ENCODE measurements at places on chromosomes 2 and 18.

DNA sequence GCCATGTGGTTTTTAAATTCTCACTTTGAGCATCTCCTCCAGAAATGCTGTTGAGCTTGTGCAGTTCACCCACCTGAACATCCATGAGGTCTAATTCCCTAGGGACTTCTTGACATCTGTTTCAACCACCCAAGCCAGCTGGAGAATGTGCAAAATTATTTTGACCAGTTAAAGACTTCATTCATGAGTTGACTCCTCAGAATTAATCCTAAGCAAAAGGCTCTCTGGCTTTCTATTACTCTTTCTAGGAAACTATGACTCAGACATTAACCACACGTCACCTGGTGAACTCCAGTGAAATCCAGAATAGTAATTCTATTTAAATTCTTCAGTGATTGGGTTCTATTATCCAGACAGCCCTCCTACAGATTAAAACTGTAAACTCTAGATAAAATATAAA, 247.5 kb downstream of the NBAS start:
- no peak for DNase-seq

GRCh38 chr2:41500895-41501294, 546.9 kb upstream of the PKDCC start:
- no peak for DNase-seq

DNA sequence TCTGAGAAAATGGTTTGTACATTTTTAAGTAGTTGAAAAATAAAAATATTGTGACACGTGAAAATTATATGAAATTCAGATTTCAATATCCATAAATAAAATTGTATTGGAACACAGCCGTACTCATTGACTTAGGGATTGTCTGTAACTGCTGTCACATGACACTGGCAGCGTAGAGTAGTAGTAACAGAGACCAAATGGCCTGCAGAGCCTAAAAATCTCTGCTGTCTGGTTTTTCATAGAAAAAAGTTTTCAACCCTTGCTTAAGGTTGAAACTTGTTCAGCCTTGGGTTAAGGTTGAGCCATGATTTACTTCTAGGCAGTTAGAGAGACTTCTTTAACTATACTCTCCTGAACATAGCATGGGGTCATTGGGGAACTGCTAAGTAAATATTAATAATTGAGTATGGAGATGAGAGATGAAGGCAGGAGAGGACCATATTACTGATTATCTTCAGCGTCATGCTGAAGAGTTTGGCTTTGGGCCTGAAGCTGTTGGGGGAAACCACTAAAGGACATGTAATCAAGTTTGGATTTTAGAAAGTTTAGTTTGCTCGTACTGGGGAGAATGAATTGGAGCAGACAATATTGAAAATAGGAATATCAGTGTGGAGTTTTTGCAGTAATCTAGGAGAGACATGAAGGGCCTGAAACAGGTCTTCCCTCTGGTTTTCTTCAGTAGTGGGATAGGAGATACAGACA, 16.2 kb downstream of the EML4 start:
- DNase-seq = no peak

- DNase-seq = no peak
Observed at GRCh38 chr2:126356631-126357030, 299.3 kb upstream of the GYPC start.

GRCh38 chr2:45404807-45405297, 206.2 kb downstream of the SRBD1 start:
- DNase-seq = no peak

DNA sequence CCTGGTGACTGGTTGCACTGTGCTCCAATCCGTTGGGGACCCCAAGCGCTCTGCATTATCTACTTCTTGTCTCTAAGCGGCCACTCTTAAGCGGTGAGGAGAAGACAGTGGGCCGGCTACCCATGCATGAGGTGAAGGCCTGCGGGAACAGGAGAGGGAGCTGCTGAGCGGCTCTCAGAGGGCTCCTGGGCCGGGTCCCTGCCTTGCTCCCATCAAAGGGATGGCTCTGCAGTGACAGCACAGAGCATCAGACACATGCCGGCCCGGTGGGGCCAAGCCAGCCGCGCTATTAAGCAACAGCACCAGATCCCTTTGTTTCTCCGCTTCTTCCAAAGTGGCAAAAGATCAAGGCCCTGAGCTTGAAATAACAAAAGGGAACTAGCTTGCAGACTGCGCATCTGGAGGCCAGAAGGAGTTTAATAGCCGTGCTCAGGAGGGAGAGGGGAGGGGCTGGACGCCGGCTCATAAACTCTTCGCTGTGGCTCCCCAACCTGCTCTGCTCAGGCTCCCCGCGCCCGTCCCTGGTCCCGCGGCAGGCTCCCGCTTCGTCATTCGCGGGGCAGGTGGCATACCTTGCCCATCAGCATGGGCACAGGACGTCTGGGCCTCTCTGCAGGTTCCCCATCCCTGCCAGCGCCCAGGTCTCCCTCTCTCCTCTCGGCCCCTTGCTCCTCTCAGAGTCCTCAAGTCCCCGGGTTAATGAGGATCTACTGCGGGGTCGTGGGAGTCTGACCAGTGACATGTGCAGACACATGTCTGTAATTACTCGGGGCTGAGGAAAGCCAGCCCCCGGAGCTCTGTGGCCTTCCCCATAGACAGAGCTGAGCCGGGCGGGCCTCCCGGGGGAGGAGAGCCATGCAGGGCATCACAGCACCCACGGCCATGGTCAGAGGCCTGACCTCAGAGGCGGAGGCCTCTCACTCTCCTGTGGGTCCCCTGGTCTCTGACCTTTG, 96.7 kb downstream of the ASB1 start:
- no peak for DNase-seq

Measured in CD8-positive, alpha-beta T cell (primary cell).